Mucosa of descending colon (tissue), 3 donors: ENCODE measurements at places on chromosomes 7 and 10.

- no peak for DNase-seq
These were observed 43.4 kb upstream of the ADO start for GRCh38 chr10:62761115-62761514.

DNA sequence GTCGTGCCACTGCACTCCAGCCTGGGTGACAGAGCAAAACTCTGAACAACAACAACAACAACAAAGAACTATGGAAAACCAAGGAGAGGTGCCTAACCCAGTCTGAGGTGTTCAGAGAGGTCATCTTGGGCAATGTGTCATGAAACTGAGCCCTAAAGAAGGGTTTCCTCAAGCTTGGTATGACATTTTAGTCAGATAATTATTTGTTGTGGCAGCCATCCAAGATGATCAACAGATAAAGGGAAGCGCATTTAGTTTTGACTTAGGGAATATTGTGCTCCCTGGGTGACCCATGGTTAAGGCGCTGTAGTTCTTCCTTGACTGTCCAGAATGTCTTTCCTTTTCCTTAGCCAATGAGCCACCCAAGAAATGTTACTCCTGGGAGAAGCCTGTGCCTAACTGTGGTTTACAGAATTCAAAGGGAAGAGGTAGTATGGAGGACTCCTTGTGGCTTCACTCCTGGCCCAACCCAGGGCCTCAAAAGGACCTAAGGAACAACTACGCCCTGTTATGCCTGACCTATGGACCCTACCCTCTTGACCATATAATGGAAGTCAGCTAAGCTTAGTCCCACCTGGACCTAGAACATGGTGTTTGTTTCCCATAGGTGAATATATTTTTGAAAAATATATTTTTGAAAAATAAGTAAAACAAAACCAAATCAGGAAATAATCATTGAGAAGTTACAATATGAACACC, 42.4 kb downstream of the TPST1 start:
- no peak for DNase-seq

- no peak for DNase-seq
These were observed 43.8 kb downstream of the ENO4 start for GRCh38 chr10:116892907-116893685.

DNA sequence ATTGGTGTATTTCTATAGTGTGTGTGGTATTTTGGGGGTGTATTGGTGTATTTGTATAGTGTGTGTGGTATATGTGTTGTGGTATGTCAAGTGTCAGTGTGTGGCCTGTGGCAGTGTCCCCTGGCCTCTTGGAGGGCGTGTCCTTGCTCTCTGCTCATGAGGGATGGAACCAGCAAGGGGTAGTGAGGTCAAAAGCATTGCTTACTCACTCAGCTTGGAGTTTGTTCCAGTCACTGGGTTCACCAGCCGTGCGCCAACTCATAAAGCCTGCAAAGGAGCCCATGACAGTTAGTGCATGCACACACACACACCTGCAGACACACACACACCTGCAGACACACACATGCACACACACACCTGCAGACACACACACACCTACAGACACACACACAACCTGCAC, 4.3 kb upstream of the TRPV6 start:
- no peak for DNase-seq
